ENCODE measurements at places on chromosomes 12 and 14.

- DNase-seq = no peak
Measured at GRCh38 chr12:27198036-27198435, 46.0 kb upstream of the STK38L start.

- DNase-seq = no peak
Measured at GRCh38 chr12:103021538-103022218, 64.2 kb downstream of the ASCL1 start.

DNA sequence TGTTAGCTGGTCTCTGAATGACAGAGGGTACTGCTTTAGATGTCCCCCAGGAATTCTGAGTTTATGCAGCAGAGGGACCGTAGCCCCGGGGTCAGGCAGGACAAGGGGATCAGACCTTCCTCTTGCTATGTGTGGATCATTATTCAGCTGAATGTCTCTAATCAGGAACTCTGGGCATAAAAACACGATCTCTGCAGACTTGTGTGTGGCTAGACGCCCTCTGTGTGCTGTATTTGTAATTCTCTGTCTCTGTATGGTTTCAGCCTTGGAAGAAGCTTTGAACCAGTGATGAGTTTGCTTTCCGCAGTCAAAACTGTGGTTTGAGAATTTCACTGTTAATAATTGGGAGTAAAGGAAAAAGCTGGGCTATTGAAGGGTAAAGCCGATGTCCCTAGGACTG is 125.3 kb downstream of the ETV6 start:
- no peak for DNase-seq

- DNase-seq = no peak
Measured at GRCh38 chr12:578748-579419, 84.4 kb downstream of the NINJ2 start.

GRCh38 chr14:24710403-24711112 is 76.6 kb upstream of the GZMB start:
- peak; percentile 34 for DNase-seq

DNA sequence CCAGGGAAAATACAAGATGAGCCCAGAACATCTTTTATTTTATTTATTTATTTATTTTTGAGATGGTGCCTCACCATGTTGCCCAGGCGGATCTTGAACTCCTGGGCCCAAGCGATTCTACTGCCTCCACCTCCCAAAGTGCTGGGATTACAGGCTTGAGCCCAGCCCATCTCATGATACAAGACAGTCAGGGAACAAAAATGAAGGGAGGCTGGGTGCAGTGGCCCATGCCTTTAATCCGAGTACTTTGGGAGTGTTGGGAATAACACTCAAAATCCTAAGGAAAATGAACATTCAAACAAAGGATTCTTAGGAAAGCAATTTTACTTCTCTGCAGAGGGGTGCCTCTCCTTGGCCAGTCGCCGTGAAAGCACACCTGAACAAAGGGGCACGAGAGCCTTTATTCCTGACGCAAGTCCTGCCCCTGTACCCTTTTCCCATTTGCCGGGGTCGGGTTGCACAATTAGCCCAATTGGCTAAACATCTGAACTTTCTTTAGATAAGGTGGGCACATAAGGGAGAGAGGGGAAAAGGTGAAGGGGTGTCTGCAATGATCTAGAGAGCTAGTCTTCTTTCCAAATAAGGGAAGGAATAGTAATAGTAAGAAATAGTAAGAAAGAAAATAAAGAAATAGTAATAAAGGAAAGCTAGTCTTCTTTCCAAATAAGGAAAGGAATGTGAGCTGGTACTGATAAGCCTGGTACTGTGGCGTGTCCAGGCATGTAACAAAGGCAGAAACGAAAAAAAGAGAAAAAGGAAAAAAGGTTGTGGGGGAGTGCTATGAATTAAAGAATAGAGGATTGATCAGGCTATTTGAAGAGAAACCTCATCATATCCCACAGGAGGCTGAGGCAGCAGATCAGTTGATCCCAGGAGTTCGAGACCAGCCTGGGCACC is 13.4 kb downstream of the NCAPD2 start:
- DNase-seq = no peak

GRCh38 chr12:51848841-51849735 is 570 bp upstream of the FIGNL2 start:
- no peak for DNase-seq
